ENCODE measurements at places on chromosomes 1 and 21.
A peak's percentile ranks its signal among the peaks of the same experiment; 100 is the strongest.

DNA sequence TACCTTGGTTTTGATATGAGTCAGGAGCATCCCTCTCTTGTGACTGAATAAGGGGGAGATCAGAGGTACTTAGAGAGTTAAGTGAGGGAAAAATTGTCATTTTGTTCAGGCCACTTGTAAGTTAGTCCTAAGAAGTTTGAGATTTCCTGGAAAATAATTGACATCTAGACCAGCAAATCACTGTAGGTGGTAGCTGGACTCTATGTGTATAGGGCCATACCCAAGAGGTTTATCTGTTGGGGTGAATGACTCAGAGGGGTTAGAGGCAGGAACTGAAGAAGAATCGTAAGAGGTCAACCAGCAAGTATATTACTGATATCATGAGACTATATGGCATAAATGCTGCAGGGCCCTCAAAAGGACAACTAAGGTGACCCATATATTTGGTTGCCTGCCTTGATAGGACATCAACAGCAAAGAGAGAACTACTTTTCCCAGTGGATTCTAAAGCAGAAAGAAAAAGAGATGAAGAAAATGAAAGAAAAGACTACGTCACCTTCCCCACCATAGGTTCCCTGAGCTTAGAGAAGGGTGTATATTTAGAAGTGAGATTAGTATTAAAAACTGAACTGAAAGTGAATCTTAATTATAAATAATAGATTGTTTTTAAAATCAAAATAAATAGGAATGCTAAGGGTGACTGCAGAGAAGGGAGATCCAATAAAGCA lies 8.0 kb upstream of the RNPC3 start:
- no peak for DNase-seq

GRCh38 chr1:228155596-228156514 lies 6.1 kb downstream of the GJC2 start:
- no peak for DNase-seq

DNA sequence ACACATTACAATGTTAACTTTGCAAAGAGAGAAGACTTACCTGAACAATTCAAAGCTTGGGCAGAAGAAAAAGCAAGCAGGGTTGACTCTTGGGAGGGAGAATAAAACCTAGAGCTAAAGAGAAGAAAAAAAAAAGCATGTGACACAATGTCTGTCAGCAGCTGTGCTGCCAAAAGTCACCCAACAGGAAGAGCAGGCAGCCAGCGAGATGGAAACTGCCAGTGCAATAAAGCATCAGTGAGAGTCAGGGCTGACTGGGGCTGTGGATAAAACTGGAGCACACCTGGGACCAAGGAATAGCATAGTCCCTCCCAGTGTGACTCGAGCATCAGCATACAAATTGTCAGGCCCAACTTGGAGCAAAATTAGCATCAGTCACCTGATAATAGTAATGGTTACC lies 65.0 kb upstream of the SLC22A15 start:
- no peak for DNase-seq

DNA sequence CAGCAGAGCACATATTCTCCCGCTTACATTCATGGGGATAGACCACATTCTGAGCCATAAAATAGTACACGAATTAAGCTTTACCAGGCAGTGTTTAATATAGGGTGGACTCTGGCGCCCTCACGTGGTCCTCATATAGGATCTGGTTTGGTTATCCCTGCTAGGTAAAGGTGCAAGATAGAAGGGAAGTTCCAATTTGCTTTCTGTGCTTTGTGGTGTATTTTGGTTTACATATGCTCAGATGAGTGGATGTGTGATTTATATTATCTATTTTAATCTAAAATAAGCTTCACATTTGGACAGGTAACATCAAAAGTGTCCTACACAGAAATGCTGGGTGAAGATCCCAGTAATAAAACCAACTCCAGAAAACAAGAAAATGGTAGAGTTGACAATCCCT lies 3.6 kb downstream of the CR1 start:
- peak; percentile 12 for DNase-seq

All from esophagus squamous epithelium (tissue), 5 donors.